ENCODE measurements at places on chromosomes 3 and 15. TPM values are rescaled to one million over a fixed set of nuclear protein-coding genes. Genes with fewer than 3 reads are reported as not detected.

The PLAAT1 gene
- total RNA-seq, result not detected

The DPPA2 gene
- total RNA-seq, result not detected

The IDH3A gene
- 51.7 TPM for total RNA-seq

The LTK gene
- total RNA-seq, result 0.13 TPM

The SLC9C1 gene
- total RNA-seq, result not detected

The CCDC33 gene
- not detected for total RNA-seq

The TMEM44 gene
- 3.1 TPM for total RNA-seq

The KNSTRN gene
- total RNA-seq, result 35.5 TPM
